Mammary epithelial cell (primary cell): ENCODE measurements at places on chromosomes 1 and 21.

DNA sequence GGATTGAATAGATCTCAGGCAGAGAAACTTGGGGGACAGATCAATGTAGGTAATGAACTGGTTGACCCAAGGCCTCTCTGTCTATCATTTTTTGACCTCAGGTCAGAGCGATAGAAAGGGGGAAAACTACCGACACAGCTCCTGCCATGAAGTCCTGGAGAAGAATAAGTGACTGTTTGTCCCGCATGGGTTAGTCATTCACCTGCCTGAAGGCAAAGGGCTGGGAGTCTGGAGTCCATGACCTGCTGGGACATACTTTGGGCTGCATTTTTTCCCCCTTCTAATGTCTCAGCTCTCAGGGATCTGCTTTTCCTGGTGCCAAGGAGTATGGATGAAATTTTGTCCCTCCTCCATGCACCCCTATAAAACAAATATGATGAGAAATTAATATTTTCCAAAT lies 1.6 kb upstream of the ROR1 start:
- DNase-seq, result peak; percentile 52

DNA sequence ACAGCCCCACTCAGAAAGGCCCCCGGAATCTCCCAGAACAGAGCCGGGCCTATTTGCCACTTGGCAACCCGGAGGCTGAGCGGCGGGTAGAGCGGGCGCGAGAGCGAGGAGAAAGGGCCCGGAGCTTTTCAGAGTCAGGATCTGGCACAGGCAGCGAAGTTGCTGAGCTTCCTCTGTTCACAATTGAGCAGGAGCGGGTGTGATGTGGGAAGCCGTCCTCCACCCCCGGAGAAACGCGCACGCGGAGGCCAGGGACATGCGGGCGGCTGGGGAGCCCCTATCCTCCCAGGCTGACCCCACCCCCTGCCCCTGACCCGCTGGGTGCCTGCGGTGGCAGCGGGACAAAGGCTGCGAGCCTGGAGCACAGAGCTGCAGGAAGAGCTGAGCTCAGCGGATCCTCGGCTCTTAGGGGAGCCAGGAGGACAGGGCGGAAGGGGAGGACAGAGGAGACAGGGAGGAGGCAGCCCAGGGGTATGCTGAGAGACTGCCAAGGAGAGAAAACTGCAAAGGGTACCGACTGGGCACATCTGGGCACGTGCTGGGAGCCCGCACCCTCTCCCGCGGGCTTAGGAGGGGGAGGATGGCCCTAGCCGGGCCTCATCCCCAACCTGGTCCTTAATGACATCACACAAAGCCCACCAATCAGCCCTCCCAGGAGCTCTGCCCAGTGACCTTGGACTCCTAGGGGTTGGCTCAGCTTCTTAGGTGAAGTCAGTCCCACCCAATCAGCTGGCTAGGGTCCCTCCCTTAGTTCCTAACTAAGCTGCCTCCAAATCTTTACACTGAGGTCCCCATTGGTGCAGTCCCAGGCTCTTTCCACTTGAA lies 9.3 kb downstream of the KIF21B start:
- DNase-seq, result no peak

DNA sequence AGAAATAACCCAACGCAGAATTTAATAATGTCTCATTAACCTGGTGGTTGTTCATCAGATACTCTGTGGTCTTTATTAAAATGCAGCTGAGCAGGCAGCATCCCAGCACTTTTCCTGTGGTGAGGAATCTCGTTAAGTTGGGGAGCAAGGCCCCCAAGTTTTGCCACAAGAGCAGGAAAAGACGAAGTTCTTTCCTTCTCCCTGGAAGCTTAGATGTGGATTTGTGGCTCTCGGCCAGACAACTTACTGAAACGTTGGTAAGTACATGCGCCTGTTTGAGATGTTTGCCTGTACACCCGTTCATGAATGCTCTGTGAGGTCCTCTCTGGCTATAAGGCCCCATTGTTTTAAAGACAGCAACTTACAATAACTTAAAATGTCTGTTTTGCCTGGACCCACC lies 34.3 kb upstream of the PDE9A start:
- no peak for DNase-seq

DNA sequence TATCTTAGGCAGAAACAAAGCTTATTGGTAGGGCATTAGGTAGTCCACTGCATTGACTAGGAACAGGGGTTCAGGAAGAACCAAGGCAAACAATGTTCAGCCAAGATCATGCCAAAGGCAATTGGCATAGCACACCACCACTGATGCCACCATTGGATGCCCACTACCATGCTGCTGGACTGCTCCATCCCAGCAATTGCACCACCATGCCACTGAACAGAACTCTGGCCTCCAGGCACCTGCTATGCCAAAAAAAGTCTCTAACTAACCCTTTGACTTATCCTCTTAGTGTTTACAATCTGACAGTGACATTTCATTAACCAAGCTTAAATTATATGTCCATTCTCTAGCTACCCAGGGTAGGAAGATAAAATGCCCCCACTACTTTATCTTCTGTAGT lies 509.6 kb upstream of the CAMK1G start:
- DNase-seq, result no peak

GRCh38 chr1:27397110-27397509 lies 4.7 kb downstream of the GPR3 start:
- DNase-seq, result no peak

- DNase-seq, result no peak
These were observed 250.6 kb downstream of the SPATA17 start for GRCh38 chr1:217881607-217882332.

- peak; percentile 35 for DNase-seq
These were observed 57.7 kb downstream of the ATG4C start for GRCh38 chr1:62841587-62842169.

DNA sequence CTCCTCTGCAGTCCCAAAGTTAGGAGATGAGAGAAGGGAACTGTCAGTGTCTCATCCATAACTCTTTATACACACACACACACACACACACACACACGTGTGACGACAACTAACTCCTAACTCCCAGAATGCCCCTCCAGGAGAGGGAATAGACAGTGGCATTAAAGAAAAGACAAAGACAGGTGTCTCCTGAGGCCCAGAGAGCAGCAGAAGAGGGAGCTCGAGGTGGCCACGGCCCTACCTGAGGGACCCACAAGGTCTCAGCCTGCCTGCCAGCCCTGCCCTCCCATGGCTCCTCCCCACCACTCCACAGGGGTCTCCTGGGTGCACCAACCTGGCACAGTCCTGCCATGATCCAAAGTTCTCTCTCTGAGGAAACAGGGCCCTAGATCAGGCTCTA lies 1.6 kb upstream of the PHLDA3 start:
- DNase-seq, result no peak

GRCh38 chr1:9400425-9401079 lies 107.9 kb downstream of the SPSB1 start:
- peak; percentile 27 for DNase-seq

GRCh38 chr1:19232524-19232846 lies 18.8 kb downstream of the EMC1 start:
- no peak for DNase-seq

GRCh38 chr1:201397675-201398074 lies 1.4 kb downstream of the LAD1 start:
- DNase-seq, result peak; percentile 74

GRCh38 chr21:16978309-16978895 lies 534.4 kb upstream of the CXADR start:
- no peak for DNase-seq

GRCh38 chr1:160971618-160972056 lies 17.0 kb upstream of the ITLN2 start:
- DNase-seq, result peak; percentile 64

DNA sequence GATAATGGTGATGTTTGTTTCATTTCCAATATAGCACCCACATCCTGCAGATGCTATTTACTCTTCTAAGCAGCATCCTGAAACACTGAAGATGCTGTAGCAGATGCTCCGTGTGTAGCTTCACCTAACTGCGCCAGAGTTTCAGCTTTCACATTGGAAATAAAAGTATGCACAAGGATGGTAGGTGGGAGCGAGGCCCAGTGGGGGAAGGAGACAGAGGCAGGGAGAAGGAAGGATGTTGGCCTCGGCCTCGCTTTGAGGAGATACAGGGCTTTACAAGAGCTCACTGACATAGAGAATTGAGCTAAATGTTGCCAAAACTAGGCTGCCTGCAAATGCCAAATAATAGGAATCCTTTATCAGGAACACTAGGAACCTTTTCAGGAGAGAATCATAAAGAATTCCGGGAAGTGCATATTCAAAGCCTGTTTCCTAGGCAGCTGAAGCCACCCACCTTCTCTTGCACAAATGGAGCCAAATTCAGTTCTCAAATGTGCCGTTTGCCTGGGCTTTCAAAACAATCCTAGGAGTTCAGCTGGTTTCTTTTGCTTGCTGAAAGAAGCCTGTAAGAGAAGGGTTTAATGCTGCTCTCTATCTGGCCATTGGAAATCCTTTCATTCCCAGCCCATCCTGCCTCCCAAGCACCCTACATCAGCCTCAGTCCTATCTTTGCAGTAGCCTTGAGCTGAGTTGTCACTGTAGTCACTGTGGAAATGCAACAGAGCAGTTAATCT lies 135.4 kb upstream of the ATP1B1 start:
- DNase-seq, result no peak

GRCh38 chr1:9238134-9238533 lies 3.6 kb downstream of the H6PD start:
- no peak for DNase-seq

GRCh38 chr1:116311193-116311592 lies 61.9 kb upstream of the ATP1A1 start:
- DNase-seq, result no peak

- DNase-seq, result no peak
These were observed 75.8 kb downstream of the PCBP3 start for GRCh38 chr21:45719177-45719802.

- no peak for DNase-seq
These were observed 779 bp downstream of the BEND5 start for GRCh38 chr1:48775831-48776392.
